ENCODE measurements at places on chromosomes 13 and 19. TPM values are rescaled to one million over a fixed set of nuclear protein-coding genes. Genes with fewer than 3 reads are reported as not detected.
A peak's percentile ranks its signal among the peaks of the same experiment; 100 is the strongest.

- no peak for DNase-seq
Measured at GRCh38 chr13:51341791-51342190, 2.3 kb downstream of the SERPINE3 start.

RCBTB2 gene
- polyA plus RNA-seq: 8.1 TPM

- DNase-seq: no peak
Measured at GRCh38 chr19:7701654-7702457, at the start of gene FCER2. FCER2 (minus strand) TSS chr19:7702131; CDS start chr19:7699760, 2,371 bp downstream.

- DNase-seq: no peak
Measured at GRCh38 chr19:18972301-18972811, 31.3 kb upstream of the HOMER3 start.

GRCh38 chr19:17784201-17785008, 10.5 kb upstream of the B3GNT3 start:
- DNase-seq: peak; percentile 94

CFAP97D2 gene
- polyA plus RNA-seq: not detected

NLRP9 gene
- polyA plus RNA-seq: not detected

IZUMO2 gene
- polyA plus RNA-seq: 5.0 TPM

FXYD5 gene
- polyA plus RNA-seq: 233 TPM

- peak; percentile 92 for DNase-seq
Measured at GRCh38 chr19:7888145-7888825, at the start of gene LRRC8E. LRRC8E (plus strand) TSS chr19:7888510; CDS start chr19:7895604, 7,094 bp downstream.

- DNase-seq: no peak
Measured at GRCh38 chr19:2294687-2295335, 12.8 kb upstream of the PEAK3 start.

GRCh38 chr19:47187797-47188196, 43.2 kb downstream of the BBC3 start:
- no peak for DNase-seq

- peak; percentile 8 for DNase-seq
Measured at GRCh38 chr13:76414320-76414719, 471.9 kb downstream of the KCTD12 start.

- no peak for DNase-seq
Measured at GRCh38 chr19:30795727-30796126, 423.5 kb downstream of the ZNF536 start.

DNA sequence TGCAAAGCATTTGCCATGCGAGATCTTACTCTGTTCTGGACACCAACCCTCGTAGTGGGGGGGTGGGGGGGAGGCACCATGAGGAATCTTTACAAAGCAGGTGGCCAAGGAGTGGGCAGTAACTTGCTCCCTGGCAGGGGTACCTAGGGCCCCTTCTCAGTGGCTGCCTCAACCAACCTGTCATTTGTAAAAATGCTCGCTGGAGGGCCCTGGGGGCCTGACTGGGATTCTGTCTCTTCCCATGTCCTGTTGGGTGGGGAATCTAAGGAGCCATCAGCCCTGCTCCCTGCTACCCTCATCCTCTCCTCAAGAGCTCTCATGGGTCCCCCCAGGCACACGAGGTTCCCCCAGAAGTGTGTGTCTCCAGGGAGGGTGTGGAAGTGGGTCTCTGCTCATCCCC, 1.5 kb downstream of the KCNN1 start:
- no peak for DNase-seq

- no peak for DNase-seq
Measured at GRCh38 chr19:6837525-6837924, 49.9 kb upstream of the ADGRE1 start.

GRCh38 chr19:5136073-5136855, 167.4 kb downstream of the KDM4B start:
- DNase-seq: no peak

ZNF99 gene
- not detected for polyA plus RNA-seq

GRCh38 chr13:47303626-47304025, 406.8 kb upstream of the HTR2A start:
- no peak for DNase-seq

DNA sequence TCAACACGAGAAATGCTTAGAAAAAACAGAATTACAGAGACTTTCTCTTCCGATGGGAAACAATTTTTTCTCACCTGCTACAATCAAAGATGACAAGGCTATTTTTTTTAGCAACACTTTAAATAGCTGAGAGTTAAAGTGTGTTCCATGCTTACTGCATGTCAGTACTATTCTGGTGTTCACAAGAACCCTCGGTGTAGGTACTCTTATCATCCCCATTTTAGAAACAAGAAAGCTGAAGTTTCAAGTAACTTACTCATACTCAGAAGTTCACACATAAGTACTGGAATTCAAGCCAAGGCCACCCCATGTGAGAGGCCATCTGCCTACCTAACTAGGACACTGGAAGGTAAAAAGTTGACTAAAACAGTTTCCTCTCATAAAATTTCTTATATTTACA, 9.0 kb upstream of the TNFRSF19 start:
- DNase-seq: no peak

YJEFN3 gene
- polyA plus RNA-seq: 3.7 TPM

HSH2D gene
- 1.1 TPM for polyA plus RNA-seq

NEK5 gene
- 0.64 TPM for polyA plus RNA-seq

SIGLECL1 gene
- polyA plus RNA-seq: not detected

- peak; percentile 65 for DNase-seq
Measured at GRCh38 chr19:10292789-10293636, 3.3 kb downstream of the ICAM5 start.

LGALS7 gene
- 1.6 TPM for polyA plus RNA-seq

DNA sequence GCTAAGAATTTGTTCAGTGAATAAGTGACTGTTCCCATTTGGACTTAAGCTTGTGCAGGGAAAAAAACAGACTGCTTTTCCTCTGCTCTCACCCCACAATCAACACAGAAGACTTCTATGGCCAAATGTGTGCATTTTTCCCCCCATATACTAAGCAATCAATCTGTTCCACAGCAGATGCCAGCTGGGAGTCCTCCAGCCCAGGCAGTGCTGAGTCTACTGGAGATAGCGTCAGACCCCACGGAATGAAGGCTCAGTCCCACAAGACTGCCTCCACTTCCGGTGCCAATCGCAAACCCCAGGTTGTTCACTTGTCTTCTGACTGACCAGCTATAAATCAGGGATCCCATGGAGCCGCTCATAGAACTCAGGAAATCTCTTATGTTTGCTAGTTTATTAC, 69.5 kb upstream of the ANKRD10 start:
- DNase-seq: no peak

CDADC1 gene
- polyA plus RNA-seq: 8.4 TPM

DNA sequence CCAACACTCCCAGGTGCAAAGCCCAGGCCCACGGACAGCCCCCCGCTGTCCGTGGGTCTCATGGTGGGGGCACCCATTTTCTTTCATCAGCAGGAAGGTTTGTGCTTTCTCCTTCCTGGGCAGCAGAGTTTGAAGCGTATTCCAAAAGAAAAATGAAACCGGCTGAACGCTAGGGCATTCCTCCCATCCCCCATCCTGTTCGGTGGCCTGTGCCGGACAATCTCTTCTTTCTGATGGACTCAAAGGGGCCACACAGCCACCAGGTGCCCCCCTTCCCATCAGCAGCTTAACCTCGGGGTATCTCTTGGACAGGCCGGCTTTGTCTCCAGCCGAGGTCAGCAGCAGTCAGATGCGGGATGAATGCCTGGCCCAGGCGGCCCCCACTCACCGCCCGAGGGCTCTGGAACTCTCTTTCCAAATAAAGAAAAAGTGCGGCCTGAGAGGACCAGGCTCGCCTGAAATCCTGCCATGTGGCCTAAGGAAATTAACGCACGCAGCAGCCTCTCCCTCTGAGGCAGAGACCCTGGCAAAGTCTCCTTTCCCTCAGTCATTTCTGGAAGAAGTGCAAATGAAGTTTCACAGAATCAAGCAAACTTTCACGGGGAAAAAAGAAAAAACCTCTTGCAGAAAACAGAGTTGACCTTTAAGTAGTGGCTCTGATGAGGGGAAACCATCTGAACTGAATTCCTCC, 67.8 kb downstream of the RASA3 start:
- DNase-seq: no peak

PSG2 gene
- not detected for polyA plus RNA-seq

DNA sequence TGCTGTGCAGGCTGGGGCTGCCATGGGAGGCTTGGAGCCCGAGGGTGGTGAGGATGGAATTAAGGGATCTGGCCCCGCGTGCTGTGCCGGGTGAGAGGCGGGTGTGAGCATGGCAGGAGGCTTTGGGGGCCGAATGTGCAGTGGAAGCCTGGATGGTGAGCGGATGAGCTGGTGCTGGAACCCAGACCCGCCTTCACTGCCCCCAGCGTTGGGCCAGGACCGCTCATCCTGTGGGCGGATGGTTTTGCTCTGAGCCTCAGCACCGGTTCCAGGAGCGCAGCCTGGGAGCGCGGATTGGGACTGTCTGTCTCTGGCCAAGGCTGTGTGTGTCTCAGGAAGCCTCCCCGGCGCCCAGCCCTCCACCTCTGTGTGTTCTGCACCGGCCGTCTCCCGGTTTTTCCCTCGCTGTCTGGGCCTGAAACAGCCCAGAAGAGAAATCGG, 16.7 kb downstream of the KDM4B start:
- DNase-seq: no peak

SLC7A1 gene
- polyA plus RNA-seq: 23.0 TPM
